ENCODE measurements at places on chromosomes 3 and 15. TPM values are rescaled to one million over a fixed set of nuclear protein-coding genes. Genes with fewer than 3 reads are reported as not detected.

ILDR1 gene
- 4.6 TPM for total RNA-seq

PODXL2 gene
- 8.3 TPM for total RNA-seq

GPR62 gene
- not detected for total RNA-seq

ZIC1 gene
- not detected for total RNA-seq

DAPK2 gene
- total RNA-seq, result 2.9 TPM

SPTBN5 gene
- total RNA-seq, result 0.52 TPM

DNA sequence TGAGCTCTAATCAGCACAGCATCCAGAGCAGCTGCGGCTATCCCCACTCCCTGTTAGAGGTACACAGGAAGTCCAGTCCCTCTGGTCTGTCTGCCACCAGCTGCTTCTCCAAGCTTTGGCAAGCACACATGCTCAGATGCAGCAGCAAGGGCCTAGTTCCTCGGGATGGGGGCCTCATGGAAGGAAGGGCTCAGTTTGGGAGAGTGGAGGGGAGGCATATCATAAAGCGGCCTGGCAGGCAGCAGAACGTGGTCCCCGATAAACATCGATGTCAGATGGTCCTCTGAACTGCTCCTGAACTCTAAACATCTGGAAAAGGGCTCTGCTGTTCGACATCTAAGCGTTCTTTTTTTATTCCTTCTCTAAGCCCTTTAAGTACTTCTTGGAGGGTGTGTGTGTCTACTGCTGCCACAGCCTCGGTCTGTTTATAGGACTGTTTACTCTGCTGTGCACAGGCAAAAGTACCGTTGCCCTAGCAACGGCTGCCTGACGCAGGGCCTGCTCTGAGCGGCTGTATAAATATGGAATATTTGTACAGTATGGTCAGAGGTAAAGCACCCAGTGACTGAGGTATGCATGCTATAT lies 74.6 kb downstream of the PRICKLE2 start:
- H3K4me1 ChIP-seq, result peaks cover 14% of the 10 kb centered on the region
- no peak overlapping the region for H3K4me3 ChIP-seq
- no peaks in the 10 kb centered on the region for H3K27me3 ChIP-seq
- no peaks in the 10 kb centered on the region for H3K36me3 ChIP-seq

- no peak overlapping the region for H3K27ac ChIP-seq
- no peak overlapping the region for H3K4me3 ChIP-seq
- peaks cover 4% of the 10 kb centered on the region for H3K36me3 ChIP-seq
- DNase-seq, result no peak
These were observed 33.3 kb downstream of the EDEM1 start for GRCh38 chr3:5220667-5221431.

DNA sequence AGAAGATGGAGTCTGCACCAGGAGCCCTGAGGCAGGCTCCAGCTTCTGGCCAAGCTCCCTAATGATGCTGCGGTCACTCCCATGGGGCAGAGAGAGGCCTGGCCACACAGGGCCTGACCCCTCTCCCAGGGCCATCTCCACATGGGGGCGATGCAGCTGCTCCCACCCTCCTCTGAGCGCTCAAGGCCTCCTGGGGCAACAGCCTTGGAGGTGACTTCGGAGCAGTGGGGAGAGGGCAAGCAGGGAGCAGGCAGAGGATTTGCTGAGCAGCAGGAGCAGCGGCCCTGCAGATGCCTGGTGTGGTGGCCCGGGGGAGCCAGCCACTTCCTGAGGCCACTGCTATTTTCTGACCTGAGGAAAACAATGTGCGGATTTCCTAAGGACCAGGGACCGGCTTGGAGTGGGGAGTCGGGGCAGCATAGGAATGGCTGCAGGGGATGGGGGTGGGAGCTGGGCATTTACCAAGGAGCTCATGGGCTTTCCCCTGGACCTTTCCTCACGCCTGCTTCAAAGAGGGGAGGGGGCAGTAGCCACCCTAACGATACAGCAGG lies 81.6 kb upstream of the RPL32 start:
- DNase-seq, result no peak
- no peak overlapping the region for H3K27ac ChIP-seq
- no peaks in the 10 kb centered on the region for H3K4me1 ChIP-seq
- H3K36me3 ChIP-seq, result no peaks in the 10 kb centered on the region
- no peaks in the 10 kb centered on the region for H3K27me3 ChIP-seq
- H3K4me3 ChIP-seq, result no peak overlapping the region

DNA sequence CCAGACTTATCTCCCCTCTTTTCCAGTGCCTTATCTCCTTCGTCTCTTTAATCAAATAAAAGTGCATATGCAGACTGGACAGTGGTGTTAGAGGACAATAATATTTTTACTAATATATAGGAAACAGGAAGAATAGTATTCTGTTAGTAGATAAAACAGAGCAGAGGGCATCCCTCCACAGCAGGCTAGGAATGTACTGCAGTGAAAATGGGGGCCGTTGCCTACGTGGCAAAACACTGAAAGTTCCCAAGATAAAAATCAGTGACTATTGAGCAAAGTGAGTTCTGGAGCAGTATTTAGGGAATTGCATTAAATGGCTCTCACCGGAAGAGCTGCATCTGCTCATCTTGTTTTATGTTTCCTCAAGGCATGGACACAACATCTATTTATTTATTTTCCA lies 435.0 kb downstream of the CNTN6 start:
- DNase-seq, result no peak
- H3K36me3 ChIP-seq, result no peaks in the 10 kb centered on the region
- no peak overlapping the region for H3K4me3 ChIP-seq
- H3K27me3 ChIP-seq, result no peaks in the 10 kb centered on the region

DNA sequence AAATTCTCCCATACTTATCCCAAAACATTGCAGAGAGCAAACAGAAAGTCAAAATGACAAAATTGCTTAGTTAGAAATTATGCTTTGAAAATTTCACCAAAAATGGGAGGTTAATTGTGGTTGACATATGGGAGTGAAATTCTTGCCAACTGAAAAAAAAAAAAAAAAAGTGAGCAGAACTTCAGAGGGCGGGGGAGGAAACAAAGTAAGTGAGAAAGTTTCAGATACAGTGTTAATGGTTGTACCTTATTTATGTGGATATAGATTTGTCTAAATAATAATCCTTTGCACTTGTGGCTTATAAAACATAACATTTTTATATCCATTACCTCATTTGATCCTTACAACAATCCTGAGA lies 91.5 kb upstream of the RAP2B start:
- no peak for DNase-seq
- no peak overlapping the region for H3K27ac ChIP-seq
- no peaks in the 10 kb centered on the region for H3K36me3 ChIP-seq
- no peaks in the 10 kb centered on the region for H3K27me3 ChIP-seq
- H3K4me3 ChIP-seq, result no peak overlapping the region
- no peaks in the 10 kb centered on the region for H3K4me1 ChIP-seq

GRCh38 chr3:59117396-59117795 lies 67.6 kb upstream of the CFAP20DC start:
- no peaks in the 10 kb centered on the region for H3K27me3 ChIP-seq
- no peak for DNase-seq
- H3K4me1 ChIP-seq, result no peaks in the 10 kb centered on the region
- H3K27ac ChIP-seq, result no peak overlapping the region
- no peak overlapping the region for H3K4me3 ChIP-seq
- H3K36me3 ChIP-seq, result no peaks in the 10 kb centered on the region

GRCh38 chr3:17156864-17157263 lies 272.1 kb downstream of the PLCL2 start:
- H3K27me3 ChIP-seq, result no peaks in the 10 kb centered on the region
- no peak overlapping the region for H3K4me3 ChIP-seq
- no peak overlapping the region for H3K27ac ChIP-seq
- H3K36me3 ChIP-seq, result no peaks in the 10 kb centered on the region

DNA sequence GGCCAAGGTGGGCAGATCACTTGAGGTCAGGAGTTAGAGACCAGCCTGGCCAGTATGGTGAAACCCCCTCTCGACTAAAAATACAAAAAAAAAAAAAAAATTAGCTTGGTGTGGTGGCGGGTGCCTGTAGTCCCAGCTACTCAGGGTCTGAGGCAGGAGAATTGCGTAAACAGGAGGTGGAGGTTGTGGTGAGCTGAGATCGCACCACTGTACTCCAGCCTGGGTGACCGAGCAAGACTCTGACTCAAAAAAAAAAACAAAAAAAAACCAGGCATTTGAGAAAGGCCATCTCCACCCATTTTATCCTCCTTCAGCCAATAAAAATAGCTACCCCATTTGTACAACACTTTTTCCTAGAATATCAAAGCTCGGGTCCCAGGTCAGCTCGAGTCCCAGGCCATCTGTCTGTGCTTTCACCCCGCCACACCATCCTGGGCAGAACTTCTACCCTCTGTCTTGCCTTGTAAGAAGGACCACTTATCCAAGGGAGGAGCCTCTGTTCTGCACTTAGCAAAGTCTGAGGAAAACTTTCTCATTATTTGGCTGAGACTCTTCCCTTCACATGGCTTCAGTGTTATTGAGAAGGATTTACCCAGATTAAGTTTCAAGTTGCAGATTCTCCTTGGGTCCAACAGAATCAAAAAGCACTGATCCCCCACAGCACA lies 99.1 kb downstream of the MESD start:
- H3K4me1 ChIP-seq, result peaks cover 13% of the 10 kb centered on the region
- no peaks in the 10 kb centered on the region for H3K27me3 ChIP-seq
- no peak overlapping the region for H3K27ac ChIP-seq
- DNase-seq, result no peak

- no peak overlapping the region for H3K4me3 ChIP-seq
- no peaks in the 10 kb centered on the region for H3K4me1 ChIP-seq
- no peak for DNase-seq
- no peaks in the 10 kb centered on the region for H3K36me3 ChIP-seq
- H3K27ac ChIP-seq, result no peak overlapping the region
- no peaks in the 10 kb centered on the region for H3K27me3 ChIP-seq
These were observed 4.8 kb downstream of the LCTL start for GRCh38 chr15:66560856-66561525.

GRCh38 chr15:90436952-90437351 lies 48.9 kb downstream of the IQGAP1 start:
- no peak for DNase-seq
- no peak overlapping the region for H3K4me3 ChIP-seq
- H3K27me3 ChIP-seq, result no peaks in the 10 kb centered on the region
- H3K27ac ChIP-seq, result no peak overlapping the region
- H3K4me1 ChIP-seq, result peaks cover 16% of the 10 kb centered on the region

DNA sequence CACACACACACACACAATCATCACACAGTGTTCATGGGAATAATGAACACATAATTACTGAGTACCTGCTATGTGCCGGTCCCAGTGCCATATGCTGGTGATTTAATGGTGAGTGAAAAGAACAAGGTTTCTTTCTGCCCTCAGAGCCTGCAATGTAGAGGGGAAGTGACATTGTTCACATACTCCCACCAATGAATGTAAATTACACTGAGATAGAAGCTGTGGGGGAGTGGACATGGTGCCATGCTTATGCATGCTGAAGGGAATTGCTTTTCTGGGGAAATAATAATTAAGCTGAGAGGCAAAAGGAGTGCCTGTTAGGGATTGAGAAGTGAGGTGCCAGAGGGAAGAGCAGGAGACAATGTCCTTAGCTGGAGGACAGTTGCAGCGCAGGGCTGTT lies 175.1 kb downstream of the MFSD1 start:
- no peak for DNase-seq
- no peaks in the 10 kb centered on the region for H3K36me3 ChIP-seq
- no peak overlapping the region for H3K4me3 ChIP-seq
- H3K27ac ChIP-seq, result no peak overlapping the region

- no peaks in the 10 kb centered on the region for H3K4me1 ChIP-seq
- H3K27me3 ChIP-seq, result no peaks in the 10 kb centered on the region
- H3K27ac ChIP-seq, result no peak overlapping the region
- H3K36me3 ChIP-seq, result no peaks in the 10 kb centered on the region
- DNase-seq, result no peak
These were observed 283.8 kb downstream of the BBX start for GRCh38 chr3:107806536-107806935.

DNA sequence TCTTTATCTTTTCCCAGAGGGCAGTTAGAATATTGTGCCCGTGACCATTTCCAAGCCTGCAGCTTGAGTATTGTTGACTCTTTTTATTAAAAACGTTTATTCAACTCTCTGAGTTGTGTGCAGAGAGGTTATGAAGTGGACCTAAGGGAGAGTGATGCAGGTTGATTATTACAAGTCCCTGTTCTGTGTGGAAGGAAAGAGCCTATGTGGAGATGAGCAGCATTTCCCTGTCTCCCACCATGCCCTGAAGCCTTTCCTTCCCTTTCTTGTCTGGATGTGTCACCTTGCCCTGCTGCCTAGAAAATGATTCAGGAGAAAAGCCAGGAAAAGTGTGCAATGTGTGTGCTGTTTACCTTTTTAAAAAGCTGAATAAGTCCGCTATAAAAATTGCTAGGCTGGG lies 19.4 kb downstream of the ZPLD1 start:
- no peaks in the 10 kb centered on the region for H3K36me3 ChIP-seq
- no peak overlapping the region for H3K4me3 ChIP-seq
- H3K4me1 ChIP-seq, result peaks cover 4% of the 10 kb centered on the region
- no peaks in the 10 kb centered on the region for H3K27me3 ChIP-seq
- no peak overlapping the region for H3K27ac ChIP-seq

Measured in body of pancreas (tissue), 4 donors.